ENCODE measurements at places on chromosomes 16 and 17.

GRCh38 chr17:80183581-80184422, 14.0 kb downstream of the CARD14 start:
- H3K4me1 ChIP-seq = no peaks in the 10 kb centered on the region
- no peak overlapping the region for H3K4me3 ChIP-seq
- no peak for DNase-seq
- H3K36me3 ChIP-seq = no peaks in the 10 kb centered on the region
- H3K27ac ChIP-seq = no peak overlapping the region

- H3K36me3 ChIP-seq = no peaks in the 10 kb centered on the region
- DNase-seq = no peak
- no peaks in the 10 kb centered on the region for H3K27me3 ChIP-seq
- no peak overlapping the region for H3K4me3 ChIP-seq
- no peak overlapping the region for H3K27ac ChIP-seq
Observed at GRCh38 chr16:10349851-10350250, 36.0 kb upstream of the ATF7IP2 start.

GRCh38 chr17:7110617-7111306, 3.9 kb downstream of the ASGR2 start:
- H3K36me3 ChIP-seq = no peaks in the 10 kb centered on the region
- DNase-seq = no peak
- no peak overlapping the region for H3K27ac ChIP-seq
- no peak overlapping the region for H3K4me3 ChIP-seq
- H3K27me3 ChIP-seq = no peaks in the 10 kb centered on the region

- no peaks in the 10 kb centered on the region for H3K36me3 ChIP-seq
- no peaks in the 10 kb centered on the region for H3K4me1 ChIP-seq
- no peaks in the 10 kb centered on the region for H3K27me3 ChIP-seq
- no peak overlapping the region for H3K4me3 ChIP-seq
Observed at GRCh38 chr17:76369804-76370203, 14.6 kb upstream of the SPHK1 start.

GRCh38 chr16:22035153-22035552, 27.2 kb downstream of the MOSMO start:
- no peaks in the 10 kb centered on the region for H3K27me3 ChIP-seq
- H3K36me3 ChIP-seq = peaks cover 16% of the 10 kb centered on the region
- no peak overlapping the region for H3K4me3 ChIP-seq
- no peak overlapping the region for H3K27ac ChIP-seq
- no peak for DNase-seq

DNA sequence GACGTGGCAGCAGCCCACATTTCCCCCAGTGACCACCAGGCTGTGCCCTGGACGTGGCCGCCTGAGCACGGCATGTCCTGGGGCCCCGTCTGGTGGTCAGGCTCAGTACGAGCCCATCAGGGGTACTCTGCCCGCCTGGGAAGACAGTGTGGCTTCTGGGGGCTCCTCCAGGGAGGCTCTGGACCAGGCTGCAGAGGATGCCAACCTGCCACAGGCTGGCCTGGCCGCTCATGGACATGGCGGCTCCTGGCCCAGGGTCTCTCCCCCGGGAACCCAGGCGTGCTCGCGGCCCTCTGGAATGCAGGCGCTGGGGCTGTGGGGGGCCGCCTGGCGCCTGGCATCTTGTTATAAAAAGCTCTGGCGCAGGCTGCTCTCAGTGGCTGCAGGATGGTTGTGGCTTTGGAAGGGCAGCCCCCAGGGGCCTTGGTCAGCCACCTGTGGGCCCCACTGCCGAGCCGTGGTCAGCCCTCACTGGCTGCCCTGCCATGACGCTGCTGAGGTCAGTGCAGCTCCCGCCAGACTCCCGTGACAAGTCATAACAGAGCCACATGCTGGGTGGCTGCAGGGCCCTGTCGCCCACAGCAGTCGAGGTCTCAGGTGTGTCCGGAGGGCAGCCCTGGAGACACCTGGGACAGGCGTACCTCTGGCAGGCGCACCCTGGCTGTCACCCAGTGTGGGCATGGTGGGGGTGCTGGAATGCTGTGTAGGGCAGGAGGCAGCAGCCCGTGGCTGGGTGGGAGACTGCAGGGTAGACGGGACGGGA, 15.0 kb downstream of the CENPX start:
- no peak overlapping the region for H3K4me3 ChIP-seq
- no peaks in the 10 kb centered on the region for H3K36me3 ChIP-seq
- H3K27me3 ChIP-seq = no peaks in the 10 kb centered on the region

GRCh38 chr16:79061181-79061580, 539.4 kb downstream of the MAF start:
- H3K4me3 ChIP-seq = no peak overlapping the region
- peaks cover 7% of the 10 kb centered on the region for H3K27me3 ChIP-seq
- no peak overlapping the region for H3K27ac ChIP-seq
- no peaks in the 10 kb centered on the region for H3K36me3 ChIP-seq
- DNase-seq = no peak

DNA sequence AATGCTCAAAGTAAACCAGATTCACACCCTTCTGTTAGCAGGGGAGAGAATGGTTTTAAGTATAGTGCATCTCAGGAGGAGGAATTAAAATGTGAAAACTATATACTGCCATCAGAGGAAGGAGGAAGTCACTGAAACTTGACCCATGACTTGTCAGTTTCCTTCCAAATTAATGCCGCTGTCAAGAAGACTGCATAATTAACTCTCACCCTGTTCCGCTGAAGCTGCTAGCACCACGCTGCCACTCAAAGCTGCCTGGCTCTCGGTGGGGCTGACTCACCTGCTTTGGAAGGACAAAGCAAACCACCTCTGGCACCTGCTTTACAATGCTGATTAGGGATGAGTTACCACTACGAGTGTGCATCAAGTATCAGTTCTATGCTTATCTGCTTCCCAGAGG, 37.8 kb upstream of the ULK2 start:
- no peak overlapping the region for H3K27ac ChIP-seq
- no peaks in the 10 kb centered on the region for H3K27me3 ChIP-seq
- DNase-seq = no peak
- peaks cover 3% of the 10 kb centered on the region for H3K4me1 ChIP-seq

- no peak for DNase-seq
- H3K27ac ChIP-seq = peak overlapping the region; percentile 74
Observed at GRCh38 chr17:82242977-82243647, 14.3 kb downstream of the SLC16A3 start.

- peaks cover 14% of the 10 kb centered on the region for H3K27me3 ChIP-seq
- H3K36me3 ChIP-seq = no peaks in the 10 kb centered on the region
- no peak overlapping the region for H3K27ac ChIP-seq
Observed at GRCh38 chr16:72836985-72837384, 210.9 kb downstream of the ZFHX3 start.

GRCh38 chr17:34841467-34841866, 119.8 kb downstream of the CCT6B start:
- no peaks in the 10 kb centered on the region for H3K27me3 ChIP-seq
- H3K36me3 ChIP-seq = no peaks in the 10 kb centered on the region
- H3K4me3 ChIP-seq = no peak overlapping the region
- H3K27ac ChIP-seq = no peak overlapping the region
- peaks cover 6% of the 10 kb centered on the region for H3K4me1 ChIP-seq

DNA sequence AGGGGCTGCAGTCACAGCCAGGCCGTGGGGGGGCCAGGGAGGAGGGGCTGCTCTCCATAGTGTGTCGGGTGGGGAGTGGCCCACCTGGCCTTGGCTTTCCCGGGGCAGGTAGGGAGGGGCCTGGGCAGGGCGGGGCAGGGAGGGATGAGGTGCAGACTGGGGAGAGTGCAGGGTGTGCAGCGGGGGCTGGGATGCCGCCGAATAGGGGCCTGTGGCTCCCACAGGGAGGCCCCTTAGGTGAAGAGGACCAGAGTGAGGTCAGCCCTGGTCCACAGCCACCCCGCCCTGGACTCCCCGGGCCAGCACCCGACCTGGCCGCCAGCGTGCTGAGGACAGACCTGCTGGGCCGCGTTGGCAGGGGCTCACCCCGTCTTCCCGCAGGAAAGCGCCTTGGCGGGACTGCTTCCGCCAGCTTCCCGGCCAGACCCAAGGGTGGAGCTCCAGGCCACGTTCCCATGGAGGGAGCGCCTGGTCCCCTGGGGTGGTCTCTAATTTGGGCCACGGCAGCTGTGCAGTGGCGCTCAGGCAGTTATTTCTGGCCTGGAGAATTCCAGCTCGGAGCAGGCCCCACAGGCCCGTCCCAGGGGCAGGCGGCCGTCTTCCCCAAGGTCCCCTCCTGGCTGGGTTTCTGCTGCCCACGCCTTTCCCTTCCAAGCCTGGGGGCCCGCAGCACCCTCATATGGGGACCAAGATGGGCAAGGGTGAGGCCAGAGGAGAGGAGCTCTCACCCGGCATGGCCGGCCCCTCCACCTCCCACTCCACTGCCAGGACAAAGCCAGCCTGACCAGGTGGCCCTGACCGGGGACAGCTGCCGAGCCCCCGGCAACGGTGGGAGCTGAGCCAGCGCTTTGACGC, 27.9 kb downstream of the CACNA1H start:
- no peaks in the 10 kb centered on the region for H3K4me1 ChIP-seq
- H3K27me3 ChIP-seq = no peaks in the 10 kb centered on the region
- no peak overlapping the region for H3K27ac ChIP-seq
- no peak for DNase-seq
- H3K36me3 ChIP-seq = no peaks in the 10 kb centered on the region

GRCh38 chr16:64150193-64150592, 971.7 kb downstream of the CDH11 start:
- no peaks in the 10 kb centered on the region for H3K4me1 ChIP-seq
- no peak for DNase-seq
- H3K27me3 ChIP-seq = no peaks in the 10 kb centered on the region
- H3K27ac ChIP-seq = no peak overlapping the region
- no peaks in the 10 kb centered on the region for H3K36me3 ChIP-seq

GRCh38 chr16:25148568-25149215, 37.1 kb downstream of the LCMT1 start:
- DNase-seq = no peak
- no peaks in the 10 kb centered on the region for H3K4me1 ChIP-seq
- H3K27ac ChIP-seq = no peak overlapping the region
- peaks cover 7% of the 10 kb centered on the region for H3K36me3 ChIP-seq
- H3K4me3 ChIP-seq = no peak overlapping the region
- no peaks in the 10 kb centered on the region for H3K27me3 ChIP-seq

GRCh38 chr17:73638556-73638955, 5.7 kb downstream of the SDK2 start:
- peaks cover 3% of the 10 kb centered on the region for H3K36me3 ChIP-seq
- H3K4me1 ChIP-seq = peaks cover 16% of the 10 kb centered on the region
- H3K27ac ChIP-seq = no peak overlapping the region
- no peak for DNase-seq

- no peaks in the 10 kb centered on the region for H3K36me3 ChIP-seq
- H3K4me1 ChIP-seq = peaks cover 55% of the 10 kb centered on the region
- H3K27ac ChIP-seq = peak overlapping the region; percentile 80
- H3K4me3 ChIP-seq = peak overlapping the region; percentile 82
Observed at GRCh38 chr17:42183741-42184711, 1.2 kb downstream of the HCRT start.

GRCh38 chr16:49937886-49938285, 82.0 kb upstream of the ZNF423 start:
- no peaks in the 10 kb centered on the region for H3K36me3 ChIP-seq
- no peak for DNase-seq
- no peak overlapping the region for H3K4me3 ChIP-seq
- peaks cover 7% of the 10 kb centered on the region for H3K27me3 ChIP-seq

DNA sequence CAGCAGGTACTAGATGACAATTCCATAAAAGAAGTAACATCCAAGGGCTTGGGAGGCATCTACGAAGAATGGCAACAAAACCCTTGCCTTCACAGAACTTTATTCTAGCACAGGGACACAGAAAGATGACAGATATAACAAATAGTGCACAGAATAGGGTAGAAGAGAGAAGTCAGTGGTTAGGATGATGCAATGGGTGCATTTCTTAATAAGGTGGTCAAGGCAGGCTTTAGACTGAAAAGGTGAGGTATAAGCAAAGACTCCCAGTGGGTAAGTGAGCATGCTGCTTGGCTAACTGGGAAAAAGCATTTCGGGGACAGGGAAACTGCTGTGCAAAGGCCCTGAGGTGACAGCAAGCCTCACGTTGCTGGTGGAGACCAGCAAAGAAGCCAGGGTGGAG, 175.9 kb downstream of the XYLT1 start:
- H3K27ac ChIP-seq = peak overlapping the region; percentile 47
- H3K27me3 ChIP-seq = no peaks in the 10 kb centered on the region
- peaks cover 34% of the 10 kb centered on the region for H3K4me1 ChIP-seq

- H3K36me3 ChIP-seq = no peaks in the 10 kb centered on the region
- no peak overlapping the region for H3K27ac ChIP-seq
- no peaks in the 10 kb centered on the region for H3K4me1 ChIP-seq
- no peaks in the 10 kb centered on the region for H3K27me3 ChIP-seq
Observed at GRCh38 chr17:70520447-70520846, 351.1 kb downstream of the KCNJ2 start.

DNA sequence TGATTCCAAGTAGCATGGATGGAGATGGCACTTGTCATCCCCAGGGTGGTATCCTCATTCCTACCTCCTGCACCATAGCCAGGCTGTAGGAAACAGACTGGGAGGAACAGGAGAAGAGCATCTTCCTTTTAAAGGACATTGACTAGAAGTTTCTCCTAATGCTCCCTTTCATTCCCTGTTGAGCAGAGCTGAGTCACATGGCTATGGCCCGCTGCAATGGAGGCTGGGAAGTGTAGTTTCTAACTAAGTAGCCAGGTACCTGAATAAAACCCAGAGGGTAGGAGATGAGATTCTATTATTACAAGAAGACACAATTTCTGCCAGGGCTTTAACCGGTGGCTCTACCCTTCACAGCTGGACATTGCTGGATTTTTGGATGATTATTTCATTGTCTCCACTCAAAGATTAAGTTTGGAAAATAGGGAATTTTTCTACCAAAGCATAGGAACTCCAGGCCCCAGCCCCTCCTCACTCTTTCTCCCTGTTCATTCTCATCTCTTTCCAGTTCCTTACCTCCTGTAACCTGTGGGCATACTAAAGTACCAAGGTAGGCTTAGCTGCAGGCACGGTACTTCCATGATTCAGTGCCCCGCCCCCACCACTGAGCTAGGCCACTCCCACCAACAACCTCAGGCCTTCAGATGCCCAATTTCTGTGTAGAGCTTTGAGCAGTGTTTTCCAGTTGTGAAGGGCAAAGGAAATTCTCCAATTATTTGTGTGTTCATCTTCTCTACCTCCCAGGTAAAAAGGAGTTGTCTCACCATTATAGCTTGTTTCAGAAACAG, 378.3 kb downstream of the CDH13 start:
- H3K36me3 ChIP-seq = no peaks in the 10 kb centered on the region
- H3K4me3 ChIP-seq = no peak overlapping the region
- H3K27ac ChIP-seq = no peak overlapping the region
- DNase-seq = no peak
- H3K27me3 ChIP-seq = no peaks in the 10 kb centered on the region

DNA sequence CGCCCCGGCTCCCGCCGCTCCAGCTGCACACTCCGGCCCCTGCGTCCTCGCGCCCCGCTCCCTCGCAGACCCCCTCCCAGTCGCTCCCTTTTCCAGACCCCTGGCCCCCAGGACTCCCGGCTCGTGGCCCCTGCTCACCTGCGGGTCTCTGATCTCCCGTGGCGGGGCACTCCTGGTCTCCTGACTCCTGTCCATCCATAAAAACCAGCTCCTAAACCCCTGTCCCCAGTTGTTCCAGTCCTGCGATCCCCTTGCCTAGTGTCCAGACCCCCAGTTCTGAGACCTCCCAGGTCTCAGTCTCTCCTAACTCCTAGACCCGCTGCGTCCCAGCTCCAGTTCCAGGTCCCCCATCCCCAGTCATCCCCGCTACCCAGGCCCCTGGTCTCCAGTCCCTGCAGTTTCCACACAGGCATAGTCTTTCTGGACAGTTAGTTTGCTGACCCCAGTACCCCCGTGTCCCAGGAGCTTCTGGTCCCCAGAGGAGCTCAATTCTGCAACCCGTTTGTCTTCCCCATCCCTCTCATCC, 379 bp downstream of the SNX29 start:
- no peak for DNase-seq
- no peaks in the 10 kb centered on the region for H3K27me3 ChIP-seq
- H3K4me3 ChIP-seq = peak overlapping the region; percentile 92
- H3K4me1 ChIP-seq = peaks cover 34% of the 10 kb centered on the region

Measured in activated CD8-positive, alpha-beta T cell treated with anti-CD3 and anti-CD28 coated beads, Interleukin-2, amount 10 ng/mL, durations not matched to agents 7 days and 5 days (primary cell).